ENCODE measurements at places on chromosomes 3 and 15.

- no peak for DNase-seq
These were observed 209.4 kb upstream of the CD96 start for GRCh38 chr3:111332488-111333080.

GRCh38 chr3:32856355-32856889, 38.6 kb downstream of the TRIM71 start:
- no peak for DNase-seq

- DNase-seq, result no peak
These were observed 277.0 kb downstream of the MEX3B start for GRCh38 chr15:81768773-81769172.

DNA sequence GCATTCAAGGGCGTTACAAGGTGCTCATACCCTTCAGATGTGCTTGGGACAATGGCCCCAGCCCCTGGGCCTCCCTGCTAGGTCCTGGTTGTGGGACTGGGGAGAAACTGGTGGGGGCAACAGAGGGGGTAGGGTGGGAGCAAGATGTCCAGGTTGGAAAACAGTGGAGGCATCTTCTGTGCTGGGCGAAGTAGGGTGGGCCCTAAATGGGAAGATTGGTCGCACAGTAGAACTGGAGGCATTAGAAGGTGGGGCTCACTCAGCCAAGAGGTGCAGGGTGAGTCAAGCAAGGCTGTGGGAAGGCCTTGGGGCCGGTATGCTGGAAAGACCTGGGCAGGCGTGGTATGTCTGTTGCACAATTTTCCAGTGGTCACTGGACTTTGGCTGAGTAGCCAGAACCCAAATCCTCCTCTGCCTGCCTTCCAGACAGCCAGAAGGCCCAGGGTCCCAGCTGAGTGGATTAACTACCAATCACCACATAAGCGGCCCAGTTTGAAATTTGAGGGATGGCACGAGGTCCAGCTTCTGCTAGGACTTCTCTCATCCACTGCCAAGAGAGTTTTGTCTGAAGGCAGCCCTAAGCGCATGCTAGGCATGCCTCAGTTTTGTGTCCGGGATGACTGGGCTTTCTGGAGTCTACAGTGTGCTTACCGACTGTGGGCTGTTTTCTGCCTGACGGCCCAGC, 74.5 kb downstream of the LSM3 start:
- no peak for DNase-seq

DNA sequence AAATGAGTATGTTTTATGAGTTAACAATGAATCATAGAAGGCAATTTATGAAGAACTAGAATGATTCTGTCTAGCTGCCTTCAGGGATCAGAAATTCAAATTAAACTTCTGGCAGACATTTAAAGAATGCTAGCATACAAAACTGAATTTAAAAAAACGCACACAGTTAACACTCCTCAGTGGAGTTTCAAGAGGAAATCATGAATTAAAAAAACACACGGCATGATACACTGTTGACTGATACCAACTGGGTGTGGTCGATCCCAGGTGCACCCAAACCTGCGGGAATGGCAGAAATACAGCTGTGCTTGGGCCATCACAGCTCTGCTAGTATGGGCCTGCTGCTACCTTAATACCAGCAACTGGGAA, 526.0 kb downstream of the FOXP1 start:
- no peak for DNase-seq

GRCh38 chr3:115913069-115913686, 289.9 kb downstream of the GAP43 start:
- no peak for DNase-seq

GRCh38 chr3:100002599-100003350, 111.5 kb downstream of the FILIP1L start:
- peak; percentile 11 for DNase-seq

- DNase-seq, result no peak
These were observed 437.8 kb upstream of the BCHE start for GRCh38 chr3:166275024-166275390.

- DNase-seq, result no peak
These were observed 153.8 kb downstream of the SPATA16 start for GRCh38 chr3:172987273-172987672.

DNA sequence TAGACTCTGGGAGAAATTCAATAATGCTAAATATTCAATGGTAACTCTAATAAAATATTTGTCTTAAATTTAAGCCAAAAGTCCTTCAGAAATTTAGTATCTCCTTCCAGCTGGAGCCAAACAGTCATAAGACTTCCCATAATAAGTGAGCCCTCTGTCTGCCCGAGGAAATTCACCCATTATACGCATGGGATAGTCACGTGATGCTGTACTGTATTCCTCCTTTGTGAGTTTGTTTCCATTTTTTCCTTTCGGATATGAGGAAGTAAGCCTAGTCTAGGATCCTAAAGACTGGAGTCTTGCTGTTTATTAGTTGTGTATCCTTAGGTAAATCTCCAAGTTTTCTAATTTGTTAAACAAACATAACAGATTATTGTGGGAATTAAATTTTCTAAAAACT, 110.4 kb upstream of the PLAAT1 start:
- DNase-seq, result no peak

DNA sequence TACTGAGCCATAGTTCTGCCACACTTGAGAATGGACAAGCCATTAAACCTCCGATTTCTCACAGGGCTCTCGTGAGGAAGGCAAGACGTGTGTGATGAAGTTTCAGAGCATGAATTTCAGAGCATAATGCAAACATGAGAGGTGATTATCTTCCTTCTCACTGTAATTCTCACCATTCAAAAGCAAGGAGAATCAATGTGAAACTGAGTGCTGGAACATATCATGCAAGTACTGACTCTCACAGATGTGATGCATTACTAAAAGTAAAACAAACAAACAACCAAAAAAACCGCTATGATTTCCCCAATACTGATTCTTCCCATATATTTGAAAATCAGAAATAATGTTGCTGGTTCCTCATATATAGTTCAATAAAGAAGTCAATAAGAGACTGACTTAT, 23.7 kb downstream of the P3H2 start:
- DNase-seq, result no peak

DNA sequence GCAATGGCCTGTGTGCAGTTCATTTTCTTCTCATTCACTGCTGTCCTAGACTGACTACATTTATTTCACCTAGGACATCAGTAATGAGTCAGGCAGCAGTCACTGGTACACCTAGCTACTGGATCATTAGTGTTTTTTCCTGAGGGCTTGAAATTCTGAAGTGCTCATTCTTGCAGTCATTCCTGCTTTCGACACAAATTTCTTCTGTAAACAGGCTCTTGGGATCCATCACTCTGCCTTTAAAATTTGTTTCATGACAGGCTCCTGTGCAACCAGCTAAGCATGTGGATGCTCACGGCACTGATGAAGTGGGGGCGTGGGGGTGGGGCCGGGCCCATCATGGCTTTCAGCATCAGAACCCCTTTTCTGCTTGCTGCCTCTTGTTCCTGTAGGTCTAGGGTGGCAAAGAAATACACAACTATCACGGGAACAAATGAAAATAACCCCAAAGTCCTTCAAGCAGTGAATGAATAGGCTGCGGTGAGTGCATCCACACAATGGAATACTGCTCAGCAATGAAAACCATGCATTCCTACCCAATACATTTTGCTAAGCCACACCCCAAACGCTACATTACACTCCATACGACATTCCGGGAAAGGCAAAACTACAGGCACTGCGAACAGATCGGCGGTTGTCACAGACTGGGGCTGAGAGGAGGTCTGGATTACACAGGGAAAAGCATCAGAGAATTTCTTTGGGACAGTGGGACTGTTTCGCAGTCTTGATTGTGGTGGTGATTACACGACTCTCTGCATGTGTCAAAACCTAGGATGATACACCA, 9.3 kb upstream of the MELTF start:
- no peak for DNase-seq

DNA sequence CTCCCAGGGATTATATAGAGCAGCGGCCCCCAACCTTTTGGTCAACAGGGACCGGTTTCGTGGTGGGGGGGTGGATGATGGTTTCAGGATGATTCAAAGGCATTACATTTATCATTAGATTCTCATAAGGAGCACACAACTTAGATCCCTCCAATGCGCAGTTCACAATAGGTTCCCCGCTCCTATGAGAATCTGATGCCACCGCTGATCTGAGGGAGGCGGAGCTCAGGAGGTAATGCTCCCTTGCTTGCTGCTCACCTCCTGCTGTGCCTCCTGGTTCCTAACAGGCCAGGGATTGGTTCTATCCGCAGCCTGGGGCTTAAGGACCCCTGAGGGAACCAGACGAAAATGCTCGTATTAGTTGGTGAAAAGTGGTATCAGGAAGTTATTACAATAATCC, 1.3 kb upstream of the HACD2 start:
- peak; percentile 19 for DNase-seq

DNA sequence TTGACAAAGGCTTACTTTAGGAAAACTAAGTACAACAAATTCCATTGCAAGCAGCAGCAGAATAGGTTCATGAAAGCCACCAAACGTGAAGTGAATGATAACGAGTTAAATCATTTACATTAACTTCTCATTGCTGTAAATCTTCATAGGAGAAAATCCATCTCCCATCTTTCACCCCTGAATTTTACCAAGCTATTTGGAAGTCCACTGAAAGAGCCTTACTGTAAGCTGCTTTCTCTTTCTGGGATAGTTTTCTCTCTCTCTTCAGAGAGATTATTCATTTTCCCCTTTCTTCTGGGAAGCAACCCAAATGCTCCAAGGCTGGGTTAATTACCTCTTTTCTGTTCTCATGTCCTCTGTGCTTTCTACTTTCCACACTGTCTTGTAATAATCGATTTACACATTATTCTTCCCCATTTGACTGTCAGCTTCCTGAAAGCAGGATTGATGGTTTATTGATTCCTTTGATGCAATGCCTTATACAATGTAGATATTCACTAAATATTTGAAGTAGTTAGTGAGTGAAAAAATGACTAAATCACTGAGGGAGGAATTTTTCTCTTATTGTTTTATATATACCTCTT, 914.3 kb upstream of the ARPP21 start:
- DNase-seq, result no peak

- DNase-seq, result no peak
These were observed 1497.6 kb downstream of the OTOL1 start for GRCh38 chr3:162994165-162994564.

DNA sequence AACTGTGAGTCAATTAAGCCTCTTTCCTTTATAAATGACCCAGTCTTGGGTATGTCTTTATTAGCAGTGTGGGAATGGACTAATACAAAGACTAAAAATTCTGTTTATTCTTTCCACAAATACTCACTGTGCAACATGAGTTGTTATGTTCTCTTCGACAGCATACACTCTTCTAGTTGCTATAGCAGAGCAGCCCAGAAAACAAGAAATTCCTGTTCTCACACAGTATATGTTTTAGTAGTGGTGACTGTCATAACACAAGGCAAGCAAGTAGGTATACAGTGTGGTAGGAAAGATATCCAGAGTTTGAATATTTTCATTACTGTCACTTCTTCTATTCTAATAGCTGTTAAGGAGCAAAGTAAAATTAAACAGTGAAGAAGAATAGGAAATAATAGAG, 453.3 kb downstream of the ROBO1 start:
- no peak for DNase-seq

All from NCI-H1417 treated with DMSO at 0.1 percent for 48 hours (cell line).